ENCODE measurements at places on chromosomes 4 and X.

DNA sequence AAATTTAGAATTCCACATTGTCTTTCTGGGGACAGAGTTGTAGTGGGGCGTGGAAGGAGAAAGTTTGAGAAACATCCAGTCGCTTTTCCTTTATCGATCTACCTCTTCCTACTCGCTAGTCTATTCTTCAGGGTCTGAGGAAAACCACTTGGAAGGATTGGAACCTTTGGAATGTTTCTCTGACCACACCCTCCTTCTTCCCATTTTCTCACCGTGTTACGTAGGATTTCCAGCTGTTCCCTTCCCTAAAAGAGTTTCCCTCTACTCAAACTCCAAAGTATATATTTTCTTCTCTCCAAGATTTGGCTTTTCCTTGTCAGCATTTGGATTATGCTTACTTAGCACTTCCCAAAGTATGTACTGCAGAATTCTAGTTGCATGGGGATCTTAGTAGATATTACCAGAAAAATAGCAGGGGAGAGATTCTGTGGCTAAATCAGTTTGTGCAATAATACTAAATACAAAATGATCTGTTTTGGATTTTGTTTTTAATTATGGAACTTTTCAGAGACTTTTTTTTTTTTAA lies 4.9 kb downstream of the ENPEP start:
- DNase-seq, result no peak

GRCh38 chr4:69994782-69995181 lies 984 bp upstream of the STATH start:
- no peak for DNase-seq

- no peak for DNase-seq
These were observed 407.4 kb upstream of the AADAT start for GRCh38 chr4:170497112-170497511.

DNA sequence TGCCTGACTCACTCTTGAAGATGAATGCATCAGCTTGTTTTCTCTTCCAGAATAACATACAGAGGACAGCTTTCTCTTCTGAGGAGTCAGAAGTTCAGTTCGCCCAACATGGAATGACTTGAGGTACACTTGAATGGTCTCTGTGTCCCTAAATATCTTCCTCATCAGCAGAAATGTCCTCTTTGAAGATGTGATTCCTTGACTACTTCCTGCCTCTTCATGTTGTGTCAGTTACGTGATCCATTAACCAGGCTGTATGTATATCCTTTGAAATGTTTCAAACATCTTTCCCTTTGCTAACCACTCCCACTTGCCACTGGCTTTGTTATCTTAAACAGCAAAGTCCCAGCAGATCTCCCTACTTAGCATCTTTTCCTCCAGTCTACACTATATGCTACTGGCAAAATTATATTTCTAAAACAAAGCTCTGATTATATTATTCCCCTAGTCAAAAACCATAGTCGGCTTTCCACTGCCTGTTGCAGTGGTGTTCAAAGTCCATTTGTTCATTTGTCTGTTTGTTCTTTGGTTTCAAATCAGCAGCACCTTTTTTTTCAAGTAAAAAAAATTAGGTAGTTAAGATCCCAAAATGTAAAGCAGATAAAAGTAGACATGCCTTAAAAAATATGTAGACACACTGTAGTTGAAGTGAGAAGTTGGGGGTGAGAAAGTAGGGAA lies 82.1 kb upstream of the PAK3 start:
- DNase-seq, result no peak

- DNase-seq, result no peak
These were observed 30.6 kb upstream of the MCF2 start for GRCh38 chrX:139738581-139738980.

GRCh38 chr4:7947927-7948326 lies 8.3 kb upstream of the AFAP1 start:
- DNase-seq, result no peak

DNA sequence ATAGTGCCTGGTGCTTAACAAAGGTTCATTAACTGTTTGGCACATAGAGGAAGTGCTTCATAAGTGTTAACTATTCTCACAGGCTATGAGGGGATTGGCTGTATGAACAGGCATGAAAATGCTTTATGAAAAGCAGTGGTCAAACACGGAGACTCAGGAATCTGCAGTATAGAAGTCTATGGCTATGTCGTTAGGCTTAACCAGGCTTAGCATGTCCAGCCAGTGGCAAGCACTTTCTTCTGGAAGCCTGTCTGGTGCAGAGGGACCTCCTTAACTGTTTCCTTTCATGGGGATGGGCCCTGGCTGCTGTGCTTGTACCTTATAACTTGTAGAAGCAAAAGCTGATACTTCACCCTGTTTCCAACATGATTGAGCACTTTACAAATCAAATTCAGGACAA lies 78.4 kb downstream of the PPEF2 start:
- no peak for DNase-seq

DNA sequence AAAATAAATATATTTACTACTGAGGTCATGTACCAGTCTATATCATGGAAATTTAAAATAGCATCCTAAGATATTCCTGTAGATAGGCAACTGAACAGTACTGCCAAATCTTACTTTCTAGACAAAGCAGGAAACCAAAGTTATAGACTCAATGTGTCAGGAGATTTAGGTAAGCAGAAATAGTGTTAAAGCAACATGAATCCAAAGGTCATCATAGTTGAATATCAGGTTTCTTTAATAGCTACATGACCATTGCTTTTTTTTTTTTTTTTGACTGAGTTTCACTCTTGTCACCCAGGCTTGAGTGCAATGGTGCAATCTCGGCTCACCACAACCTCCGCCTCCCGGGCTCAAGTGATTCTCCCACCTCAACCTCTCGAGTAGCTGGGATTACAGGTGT lies 20.2 kb upstream of the ACSL4 start:
- DNase-seq, result no peak

DNA sequence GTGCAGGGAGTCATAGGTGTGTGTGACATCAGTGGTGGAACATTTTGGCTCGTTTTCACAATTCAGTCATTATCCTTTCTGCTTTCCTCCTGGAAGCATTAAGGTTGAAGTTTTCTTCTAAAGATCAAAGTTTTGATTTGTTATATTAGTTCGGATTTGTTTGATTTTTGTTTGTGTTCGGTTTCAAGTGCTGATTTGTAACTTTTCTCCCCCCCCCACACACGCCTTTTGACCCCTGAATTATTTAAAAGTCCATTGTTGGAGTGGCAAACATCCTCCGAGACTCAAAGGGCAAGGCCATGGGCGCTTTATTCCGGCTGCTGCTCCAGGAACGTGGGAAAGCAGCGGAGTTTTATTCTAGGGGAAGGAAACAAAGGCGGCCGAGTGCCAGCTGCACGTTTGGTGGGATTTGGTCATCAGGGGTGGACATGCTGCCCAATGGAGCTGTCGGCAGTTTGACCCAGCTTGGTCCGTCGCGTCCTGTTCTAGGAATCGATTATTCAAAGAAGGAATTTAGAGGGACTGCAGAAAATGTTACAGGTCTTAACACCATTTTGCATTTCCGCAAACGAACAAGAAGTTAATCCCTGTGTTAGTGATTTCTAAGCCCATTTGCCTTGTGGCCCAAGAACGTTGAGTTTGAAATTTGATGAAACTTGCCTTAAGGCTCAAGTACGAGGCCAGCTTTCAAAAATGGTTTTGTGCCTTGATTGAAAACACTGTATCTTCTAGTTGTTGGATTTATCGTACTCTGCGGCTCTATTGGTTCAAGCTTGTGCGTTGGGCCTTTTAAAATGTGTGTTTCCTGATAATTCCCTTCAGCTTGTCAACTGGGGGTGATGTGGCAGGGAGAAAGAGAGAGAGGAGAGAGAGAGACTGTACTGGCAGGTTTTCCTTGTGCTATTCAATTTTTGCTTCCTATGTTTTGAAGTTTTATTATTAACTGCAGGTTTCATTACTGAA lies 565 bp upstream of the ZNF41 start:
- no peak for DNase-seq

DNA sequence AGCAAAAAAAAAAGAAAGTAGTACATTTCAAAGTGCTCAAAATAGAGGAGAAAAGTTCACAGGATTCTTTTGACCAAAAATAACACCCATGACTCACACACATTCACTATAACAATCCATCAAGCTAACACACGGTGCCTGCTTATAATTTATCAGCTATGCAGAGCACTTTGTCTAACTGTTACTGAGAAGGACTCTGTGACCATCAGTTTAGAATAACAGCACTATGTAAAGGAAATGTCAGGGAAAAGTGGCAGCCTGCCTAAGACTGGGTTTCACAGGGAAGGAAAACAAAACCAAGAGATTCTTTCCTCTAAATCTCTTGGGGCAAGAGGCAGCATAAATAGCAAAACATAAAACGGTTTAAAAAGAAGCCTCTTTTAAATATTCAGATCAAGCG lies 54.8 kb downstream of the CCDC149 start:
- DNase-seq, result no peak

GRCh38 chr4:97027728-97028410 lies 1115.4 kb downstream of the STPG2 start:
- DNase-seq, result no peak

DNA sequence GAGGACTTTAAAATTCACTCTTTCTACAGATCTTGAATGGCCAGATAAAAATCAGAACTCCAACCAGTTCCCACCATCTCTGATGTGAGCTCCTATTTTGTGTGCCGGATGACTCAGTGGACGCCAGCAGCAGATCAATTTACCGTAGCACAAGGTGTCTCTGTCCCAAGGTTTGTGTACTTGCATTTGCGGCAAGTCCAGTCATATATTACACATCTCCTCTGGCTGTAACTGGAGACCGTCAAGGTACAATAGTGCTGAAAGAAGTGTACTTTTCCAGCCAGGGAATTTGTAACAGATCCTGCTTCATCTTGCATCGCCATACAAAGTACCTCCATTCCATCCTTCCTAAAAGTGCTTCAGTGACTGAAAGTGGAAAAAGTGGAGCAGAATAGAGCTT lies 108.2 kb upstream of the SORBS2 start:
- no peak for DNase-seq

DNA sequence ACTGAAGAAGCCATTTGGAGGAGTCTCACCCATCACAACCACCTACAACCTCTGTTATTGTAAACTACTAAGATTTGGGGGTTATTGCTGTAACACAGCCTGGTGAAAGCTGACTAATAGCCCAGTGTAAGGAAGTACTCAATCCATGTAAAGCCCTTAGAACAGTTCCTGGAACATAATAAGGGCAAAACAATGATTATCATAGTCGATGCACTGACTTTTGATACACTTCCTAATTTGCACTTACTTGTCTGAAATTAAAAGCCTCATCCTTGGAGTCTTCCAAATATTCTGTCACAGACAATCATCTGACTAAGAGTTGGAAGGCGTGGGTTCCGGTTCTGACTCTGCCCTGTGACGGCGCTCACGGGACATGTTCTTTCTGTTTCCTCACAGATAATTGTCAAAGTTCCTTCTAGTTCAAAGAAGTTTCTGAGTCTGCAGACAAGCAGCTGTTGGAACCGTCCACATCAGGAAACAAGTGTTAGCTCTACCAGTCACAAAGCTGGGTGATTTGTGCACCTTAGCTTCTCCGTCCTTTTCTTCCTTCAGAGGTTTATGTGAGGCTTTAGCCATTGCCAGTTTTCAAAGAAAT lies 33.4 kb upstream of the RASGEF1B start:
- DNase-seq, result peak; percentile 13

DNA sequence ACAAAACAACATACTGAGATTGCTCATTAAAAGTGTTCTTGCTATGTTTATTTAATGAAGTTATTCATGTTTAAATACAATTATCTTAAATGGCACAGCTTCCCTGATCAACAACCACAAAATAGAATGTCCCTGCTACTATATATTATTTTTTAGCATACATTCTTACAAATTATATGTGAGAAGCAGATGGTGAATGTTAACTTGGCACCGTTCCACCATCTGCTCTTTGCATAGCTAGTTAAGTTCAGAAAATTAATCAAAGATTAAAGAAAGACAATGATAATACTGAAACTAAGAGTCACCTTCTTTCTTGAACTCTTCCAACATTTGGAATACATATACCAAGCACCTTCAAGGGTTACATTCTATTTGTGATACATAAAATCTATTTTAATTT lies 94.2 kb downstream of the PPP3CA start:
- no peak for DNase-seq

- no peak for DNase-seq
These were observed 97.8 kb upstream of the GPC4 start for GRCh38 chrX:133513123-133513522.

GRCh38 chrX:80602036-80602860 lies 182.0 kb downstream of the TENT5D start:
- no peak for DNase-seq

- no peak for DNase-seq
These were observed 7.0 kb downstream of the JAKMIP1 start for GRCh38 chr4:6193399-6193798.

- no peak for DNase-seq
These were observed 126.0 kb downstream of the CHRDL1 start for GRCh38 chrX:110669572-110669971.

GRCh38 chr4:105587841-105588240 lies 35.4 kb downstream of the ARHGEF38 start:
- no peak for DNase-seq

DNA sequence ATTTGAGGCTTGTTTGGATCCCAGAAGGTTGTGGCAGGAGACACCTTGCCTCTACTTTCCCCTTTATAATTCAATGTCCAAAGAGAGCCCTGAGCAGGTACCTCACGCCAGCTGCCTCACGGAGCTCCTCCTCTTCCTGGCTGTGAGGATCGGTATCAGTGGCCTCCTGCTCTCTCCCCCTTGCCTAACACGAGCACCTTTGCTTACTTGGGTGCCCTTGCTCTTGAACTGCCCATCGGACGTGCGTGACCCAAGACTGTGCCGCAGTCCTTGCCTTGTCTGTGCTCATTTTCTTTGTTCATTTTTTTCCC lies 27.8 kb upstream of the MSANTD1 start:
- no peak for DNase-seq

GRCh38 chr4:138190452-138190858 lies 51.7 kb downstream of the SLC7A11 start:
- DNase-seq, result no peak

DNA sequence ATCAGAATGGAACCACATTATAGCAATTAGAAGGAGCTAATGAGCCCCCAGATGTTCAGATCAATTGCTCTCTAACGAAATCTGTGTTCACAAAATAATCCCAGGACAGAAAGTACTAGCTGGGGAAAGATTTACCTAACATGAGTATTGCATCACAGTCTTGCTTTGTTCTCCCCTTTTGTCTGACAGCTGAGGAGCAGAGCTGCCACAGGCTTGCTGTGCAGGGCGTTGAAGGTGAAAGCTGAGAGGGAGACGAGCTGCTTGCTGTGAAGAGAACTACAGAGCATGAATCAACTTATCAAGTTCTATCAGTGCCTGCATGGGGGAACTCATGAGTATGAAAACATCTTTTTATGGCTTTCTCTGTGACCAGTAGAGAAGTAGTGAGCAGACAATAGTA lies 441.2 kb downstream of the CENPC start:
- DNase-seq, result no peak

GRCh38 chrX:22912616-22913015 lies 87.1 kb upstream of the DDX53 start:
- DNase-seq, result no peak

- DNase-seq, result no peak
These were observed 97.9 kb upstream of the PDE5A start for GRCh38 chr4:119726505-119726904.

- DNase-seq, result no peak
These were observed 243.3 kb downstream of the SLC7A11 start for GRCh38 chr4:137998666-137999429.

- no peak for DNase-seq
These were observed 106.6 kb downstream of the HMX1 start for GRCh38 chr4:8765084-8765483.

- DNase-seq, result no peak
These were observed 147.2 kb downstream of the RPA4 start for GRCh38 chrX:97030947-97031346.
